ENCODE measurements at places on chromosomes 13 and 19. TPM values are rescaled to one million over a fixed set of nuclear protein-coding genes. Genes with fewer than 3 reads are reported as not detected.

Gene DHDH
- total RNA-seq: 1.0 TPM

Gene TEX26
- not detected for total RNA-seq

Gene TMIGD2
- not detected for total RNA-seq

Gene SLAIN1
- total RNA-seq: 7.4 TPM

Gene PRKD2
- 132 TPM for total RNA-seq

Gene ZNF536
- 0.33 TPM for total RNA-seq

Gene SIGLEC14
- total RNA-seq: 0.21 TPM

Gene DOCK6
- total RNA-seq: 411 TPM

DNA sequence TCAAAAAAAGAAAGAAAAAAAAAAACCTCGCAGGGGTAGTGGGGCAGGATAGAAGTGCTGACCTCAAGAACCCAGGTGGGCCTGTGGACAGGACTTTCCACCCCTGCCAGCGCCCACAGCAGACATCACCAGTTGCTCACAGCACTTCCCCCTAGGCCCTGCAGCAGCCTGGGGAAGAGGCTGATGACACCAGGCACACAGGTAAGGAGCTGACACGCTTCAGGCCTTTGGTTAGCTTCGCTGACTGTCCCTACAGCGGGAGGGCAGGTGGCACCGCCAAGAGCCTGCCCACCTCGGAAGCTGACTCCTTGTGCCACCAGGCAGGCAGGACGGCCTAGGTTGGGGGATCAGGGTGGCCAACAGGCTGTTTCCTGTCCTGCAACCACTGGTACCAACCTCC is 8.9 kb downstream of the LONP1 start:
- no peak for DNase-seq

DNA sequence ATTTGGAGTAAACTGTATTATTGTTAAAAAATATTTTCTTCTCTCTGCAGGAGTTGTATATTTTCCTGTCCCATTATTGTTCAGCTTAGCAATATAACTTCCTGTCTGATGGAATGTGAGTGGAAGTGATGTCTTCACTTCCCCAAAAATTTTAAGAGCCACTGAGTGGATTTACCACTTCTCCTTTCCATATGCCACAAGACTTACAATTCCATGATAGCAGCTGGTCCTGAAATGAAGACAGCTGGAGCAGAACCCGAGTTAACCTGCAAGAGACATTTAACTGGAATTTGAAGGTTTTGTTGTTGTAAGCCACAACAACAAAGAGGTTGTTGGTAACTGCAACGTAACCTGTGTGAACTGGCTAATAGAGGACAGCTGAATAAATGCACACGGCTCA is 23.4 kb upstream of the TBC1D4 start:
- DNase-seq: no peak

DNA sequence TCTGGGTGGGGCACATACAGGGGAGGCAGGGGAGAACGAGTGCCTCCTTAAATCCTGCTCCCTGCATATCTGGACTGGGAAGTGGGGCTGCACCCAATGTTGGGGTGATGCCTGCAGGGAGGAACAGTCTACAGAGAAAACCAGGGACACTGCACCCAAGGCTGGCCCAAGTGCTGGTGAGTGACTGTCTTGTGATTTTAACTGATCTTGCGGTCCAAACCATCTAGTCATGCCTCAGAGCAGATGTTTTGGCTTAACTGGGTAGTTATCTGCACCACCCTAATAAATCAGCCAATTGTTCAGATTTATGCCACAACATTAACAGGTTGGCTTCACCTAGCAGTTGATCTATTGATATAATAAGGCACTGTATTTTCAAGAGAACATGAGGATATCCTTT is 219.2 kb upstream of the IRS2 start:
- no peak for DNase-seq

DNA sequence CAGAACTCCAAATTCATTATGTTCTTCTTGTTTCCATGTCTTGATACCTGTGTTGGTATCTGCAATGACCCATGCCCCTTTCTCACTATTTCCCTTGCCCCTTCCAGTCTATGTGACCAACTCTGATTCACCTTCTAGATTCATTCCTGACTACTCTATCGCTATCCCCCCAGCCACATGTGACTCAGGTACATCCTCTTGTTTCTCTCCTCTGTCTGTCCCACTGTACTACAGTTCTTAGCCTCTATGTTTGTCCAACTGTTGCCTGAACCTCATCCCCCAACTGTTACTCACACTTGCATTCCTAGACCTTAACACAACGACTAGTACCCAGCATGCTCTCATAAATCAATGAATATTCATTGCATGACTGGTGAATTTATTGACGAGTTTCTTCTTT is 10.0 kb upstream of the FLT3 start:
- DNase-seq: no peak

DNA sequence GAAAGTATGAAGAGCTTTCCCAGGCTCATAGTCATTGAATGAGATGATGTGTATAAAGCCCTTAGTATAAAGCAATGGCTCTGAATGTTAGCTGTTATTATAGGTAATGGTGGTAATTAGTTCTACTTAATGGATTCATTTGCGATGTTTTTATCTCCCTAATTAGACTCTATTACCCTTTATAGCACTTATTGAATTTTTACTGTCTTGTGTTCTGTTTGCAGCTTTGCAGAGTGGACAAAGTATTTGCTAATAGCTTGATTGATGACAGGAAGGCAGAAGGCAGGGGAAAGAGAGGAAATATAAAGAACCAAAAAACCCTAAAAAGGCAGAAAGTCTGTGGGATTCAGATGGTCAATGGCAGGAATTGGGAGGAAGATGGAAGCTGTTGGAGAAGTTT is 524.4 kb upstream of the SPRY2 start:
- DNase-seq: no peak

DNA sequence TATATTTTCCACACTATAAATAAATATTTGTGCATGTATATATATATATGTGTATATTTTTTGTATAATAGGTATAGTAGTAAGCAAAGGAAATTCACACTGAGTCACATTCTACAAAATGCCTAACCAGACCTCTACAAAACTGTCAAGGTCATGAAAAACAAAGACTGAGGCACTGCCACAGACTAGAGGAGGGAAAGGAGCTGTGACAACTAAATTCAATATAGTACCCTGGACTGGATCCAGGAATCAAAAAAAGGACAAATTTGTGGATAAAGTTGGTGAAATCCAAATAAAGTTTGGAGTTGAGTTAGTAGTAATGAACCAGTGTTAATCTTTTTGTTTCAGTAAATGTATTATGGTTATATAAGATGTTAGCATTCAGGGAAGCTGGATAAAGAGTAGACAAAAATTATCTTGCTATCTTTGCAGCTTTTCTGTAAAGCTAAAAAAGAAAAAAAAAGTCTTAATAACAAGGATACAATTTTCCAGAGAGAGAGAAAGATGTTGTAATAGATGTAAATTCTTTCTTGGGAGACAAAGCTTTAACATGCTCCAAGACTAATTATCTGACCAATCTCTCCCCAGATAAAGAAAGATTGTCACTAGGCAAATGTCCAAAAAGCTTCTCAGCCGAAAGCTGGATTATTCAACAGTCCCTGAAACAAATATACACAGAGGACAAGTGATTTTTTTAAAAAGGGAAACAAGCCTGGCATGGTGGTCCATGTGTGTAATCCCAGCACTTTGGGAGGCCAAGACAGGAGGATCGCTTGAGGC is 19.1 kb downstream of the SYDE1 start:
- DNase-seq: no peak

- DNase-seq: no peak
Measured at GRCh38 chr19:51060336-51060735, 4.6 kb downstream of the KLK13 start.

- peak; percentile 93 for DNase-seq
Measured at GRCh38 chr19:42295831-42296525, 6.0 kb upstream of the PRR19 start.

- no peak for DNase-seq
Measured at GRCh38 chr19:3479177-3479833, 1.0 kb downstream of the SMIM24 start.

DNA sequence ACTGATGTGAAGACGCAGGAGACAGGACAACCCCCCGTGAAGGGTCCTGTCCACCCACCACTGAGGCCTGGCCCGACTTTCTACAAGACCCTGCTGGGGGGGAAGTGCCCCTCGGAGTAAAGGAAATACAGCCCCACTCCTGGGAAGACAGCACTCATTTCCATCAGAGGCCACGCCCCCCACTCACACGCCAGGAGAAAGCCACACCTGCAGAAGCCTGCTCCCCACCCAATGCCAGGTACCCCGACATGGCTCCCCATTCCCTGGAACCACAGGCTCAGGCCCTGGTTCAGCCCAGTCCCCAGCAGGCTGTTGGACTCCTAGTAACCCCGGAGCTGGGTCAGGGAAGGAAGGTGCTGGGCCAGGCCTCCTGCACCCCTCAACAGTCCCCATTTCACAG is 10.9 kb upstream of the ATP8B3 start:
- no peak for DNase-seq
